Activated CD8-positive, alpha-beta memory T cell treated with anti-CD3 and anti-CD28 coated beads for 48 hours (primary cell): ENCODE measurements at places on chromosomes 13 and 19.

GRCh38 chr19:20279516-20279915 is 112.5 kb downstream of the ZNF486 start:
- no peak for DNase-seq

- DNase-seq: no peak
Measured at GRCh38 chr13:107139006-107139405, 571.1 kb upstream of the ARGLU1 start.

GRCh38 chr13:97944396-97945029 is 9.0 kb upstream of the IPO5 start:
- no peak for DNase-seq

GRCh38 chr19:4456476-4456842 is 1.1 kb downstream of the UBXN6 start:
- no peak for DNase-seq

GRCh38 chr19:18098891-18099622 is 1.5 kb downstream of the MAST3 start:
- no peak for DNase-seq

DNA sequence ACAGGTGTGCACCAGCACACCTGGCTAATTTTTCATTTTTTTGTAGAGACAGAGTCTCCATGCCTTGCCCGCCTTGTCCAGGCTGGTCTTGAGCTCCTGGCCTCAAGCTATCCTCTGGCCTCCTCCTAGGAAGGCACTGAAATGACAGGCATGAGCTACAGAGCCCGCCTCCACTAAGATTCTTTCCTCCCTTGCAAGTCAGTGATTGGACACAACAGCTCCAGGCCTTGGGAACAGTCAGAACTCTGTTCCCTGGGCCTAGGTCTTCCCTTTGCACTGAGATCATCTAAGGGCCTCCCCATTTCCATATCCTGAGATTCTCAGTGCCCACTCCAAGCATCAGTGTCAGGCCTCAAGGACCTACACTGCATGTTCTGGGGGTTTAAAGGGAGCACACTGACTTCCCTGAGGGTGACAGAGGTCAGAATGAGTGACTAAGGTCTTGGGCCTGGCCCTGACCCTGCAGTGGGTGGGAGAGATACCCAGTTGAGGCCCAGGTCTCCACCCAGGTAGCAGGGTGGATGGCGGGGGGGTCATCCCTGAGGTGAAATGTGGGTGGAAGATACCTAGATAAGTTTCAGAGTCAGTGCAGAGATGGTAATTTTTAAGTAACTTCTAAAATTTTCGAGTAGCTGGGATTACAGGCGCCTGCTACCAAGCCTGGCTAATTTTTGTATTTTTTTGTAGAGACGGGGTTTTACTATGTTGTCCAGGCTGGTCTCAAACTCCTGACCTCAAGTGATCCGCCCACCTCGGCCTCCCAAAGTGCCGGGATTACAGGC is 17.3 kb upstream of the ERCC1 start:
- no peak for DNase-seq

GRCh38 chr19:1420590-1420989 is 13.2 kb downstream of the DAZAP1 start:
- DNase-seq: no peak

DNA sequence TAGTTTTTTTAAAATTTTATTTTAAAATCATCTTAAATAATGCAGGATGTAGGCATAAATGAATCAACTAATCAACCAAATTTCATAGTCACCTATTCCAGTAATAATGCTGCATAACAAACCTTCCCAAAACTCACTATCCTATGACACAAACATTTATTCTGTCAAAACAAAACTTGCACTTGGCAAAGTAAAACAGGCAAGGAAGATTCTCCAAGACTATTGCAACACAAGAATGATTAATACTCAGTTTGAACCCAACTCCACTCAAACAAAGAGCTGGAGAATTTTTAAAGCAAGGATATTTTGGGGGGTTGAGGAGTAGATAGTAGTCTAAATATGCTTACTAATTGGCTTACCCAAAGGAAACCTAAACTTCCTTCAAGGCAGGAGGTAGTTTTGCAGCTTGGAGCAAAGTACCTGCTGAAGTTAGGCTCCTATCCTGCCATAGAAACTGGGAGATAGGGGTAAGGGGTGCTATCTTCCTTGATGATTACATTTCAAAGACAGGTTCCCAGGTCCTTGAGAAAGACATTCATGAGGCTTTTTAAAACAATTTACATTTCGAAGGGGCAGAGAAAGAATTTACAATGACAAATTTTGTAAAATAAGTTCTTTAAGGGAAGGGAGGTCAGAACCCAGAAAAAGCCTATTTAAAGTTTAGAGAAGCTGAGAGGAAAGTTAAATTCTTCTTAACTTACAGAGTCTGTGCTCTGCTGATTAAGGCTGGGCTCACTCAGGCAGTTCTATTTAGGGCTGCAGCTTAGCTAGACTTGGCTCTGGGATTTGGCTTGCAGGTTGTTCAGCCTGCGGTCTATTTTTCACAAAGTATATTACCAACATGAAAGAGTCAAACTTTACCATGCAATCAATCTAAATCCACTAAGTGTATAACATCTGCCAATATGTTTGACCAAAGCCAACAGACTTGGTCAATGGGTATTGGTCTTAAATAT is 549.0 kb downstream of the KCTD12 start:
- DNase-seq: no peak

DNA sequence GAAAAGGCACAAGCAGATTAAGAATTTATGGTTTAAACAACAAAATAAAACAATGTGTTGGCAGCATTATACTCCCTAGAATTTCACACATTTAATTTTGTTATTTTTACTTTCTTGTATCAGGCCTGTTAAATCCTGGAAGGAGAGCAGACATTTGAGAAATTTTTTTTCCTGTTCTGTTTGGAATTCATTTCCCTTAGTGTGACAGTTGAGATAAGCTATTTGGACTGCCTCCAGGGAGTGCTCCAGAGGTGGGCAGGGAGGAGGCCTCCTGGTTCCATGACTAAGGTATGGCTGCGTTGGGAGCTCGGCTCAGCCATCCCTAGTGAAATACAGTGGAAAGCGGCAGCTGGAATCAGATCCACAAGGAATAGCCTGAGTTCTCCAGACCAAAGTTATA is 185.7 kb downstream of the KCNRG start:
- no peak for DNase-seq

DNA sequence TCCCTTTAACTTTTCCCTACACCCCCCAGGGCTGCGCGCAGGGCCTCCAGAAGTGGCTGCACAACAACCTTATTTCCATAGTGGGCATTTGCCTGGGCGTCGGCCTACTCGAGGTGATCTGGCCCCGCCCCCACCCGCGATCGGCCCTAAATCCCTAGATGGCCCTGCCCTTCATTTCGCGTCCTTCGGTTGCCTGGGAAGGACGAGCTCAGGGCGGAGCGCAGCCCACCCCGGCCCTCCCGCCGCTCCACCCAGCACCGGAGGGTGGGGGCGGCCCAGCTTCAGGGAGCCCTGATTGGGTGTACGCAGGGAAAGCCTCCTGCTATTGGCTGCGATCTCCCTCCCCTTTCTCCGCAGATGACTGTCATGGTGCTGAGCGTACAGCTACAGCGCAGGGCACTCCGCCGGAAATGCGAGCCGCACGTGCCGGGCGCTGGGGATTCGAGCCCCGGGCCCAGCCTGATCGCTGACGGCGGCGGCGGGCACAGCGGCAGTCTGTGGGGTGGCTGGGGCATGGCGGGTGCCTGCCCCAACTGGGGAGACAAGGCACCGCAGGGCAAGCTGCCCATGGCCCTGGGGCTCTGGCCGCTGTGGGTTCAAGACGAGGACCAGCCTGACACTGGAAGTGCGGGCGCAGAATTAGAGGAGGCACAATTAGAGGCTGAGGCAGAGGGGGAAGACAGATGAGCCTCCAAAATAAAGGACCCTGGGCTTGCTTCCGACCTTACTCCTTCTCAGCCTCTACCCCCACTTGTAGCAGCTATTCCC is 4.3 kb downstream of the CD37 start:
- DNase-seq: no peak

GRCh38 chr19:28066161-28066560 is 1146.8 kb downstream of the UQCRFS1 start:
- DNase-seq: no peak

GRCh38 chr19:10587022-10587838 is at the start of gene AP1M2:
TSS of gene AP1M2 (minus strand) at chr19:10587312. CDS start at chr19:10587231, 81 bp downstream.
- DNase-seq: no peak

GRCh38 chr13:99296398-99296797 is 10.8 kb downstream of the GPR183 start:
- no peak for DNase-seq

DNA sequence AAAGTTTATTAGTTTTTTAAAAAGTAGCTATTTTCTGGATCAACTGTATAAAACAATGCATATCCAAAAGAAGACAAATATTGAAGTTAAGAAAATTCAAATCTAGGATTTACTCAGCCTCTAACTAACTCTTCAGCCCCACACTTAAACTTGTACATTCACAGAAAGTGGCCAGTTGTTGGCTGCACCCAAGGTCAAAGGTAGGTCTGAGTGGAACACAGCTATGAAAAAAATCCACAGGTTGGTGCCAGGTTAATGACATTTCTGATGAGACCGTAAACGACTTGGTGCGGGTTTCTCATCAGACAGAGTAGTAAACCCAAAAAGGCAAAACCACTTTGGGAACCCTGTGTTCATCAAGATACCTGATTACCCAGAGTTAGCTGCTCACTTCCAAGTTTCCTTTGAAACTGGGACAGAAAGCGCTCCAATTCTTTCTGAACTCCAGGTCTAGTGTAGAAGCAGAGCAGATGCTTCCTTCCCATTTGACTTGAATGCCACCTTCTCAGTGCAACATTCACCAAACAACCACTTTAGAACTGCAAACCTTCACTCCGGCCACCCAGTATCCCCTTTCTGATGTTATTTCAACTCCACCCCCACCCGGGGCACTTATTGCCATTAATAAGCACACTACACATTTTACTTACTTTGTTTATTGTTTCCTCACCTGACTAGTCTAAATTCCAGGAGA is 208.3 kb upstream of the STARD13 start:
- DNase-seq: no peak

DNA sequence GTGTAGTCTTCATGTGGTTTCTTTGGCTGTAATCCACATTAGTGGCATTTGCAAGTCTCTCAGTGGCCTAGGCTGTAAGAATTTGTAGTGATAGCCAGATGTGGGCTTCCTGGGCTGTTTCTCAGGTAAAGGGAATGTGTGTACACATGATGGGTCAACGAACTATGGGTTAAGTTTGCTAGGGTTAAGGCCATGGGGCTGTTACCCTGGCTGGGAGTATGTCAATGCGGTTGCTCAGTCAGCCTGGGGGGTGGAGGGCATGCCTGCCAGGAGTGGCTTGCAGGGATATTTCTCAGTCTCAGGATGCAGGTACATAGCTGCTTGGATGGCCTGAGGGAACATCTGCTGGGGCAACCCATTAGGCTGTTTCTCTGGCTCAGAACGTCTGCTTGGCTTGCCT is 13.4 kb downstream of the CYSLTR2 start:
- DNase-seq: no peak

GRCh38 chr13:93413972-93414717 is 187.5 kb downstream of the GPC6 start:
- DNase-seq: no peak

DNA sequence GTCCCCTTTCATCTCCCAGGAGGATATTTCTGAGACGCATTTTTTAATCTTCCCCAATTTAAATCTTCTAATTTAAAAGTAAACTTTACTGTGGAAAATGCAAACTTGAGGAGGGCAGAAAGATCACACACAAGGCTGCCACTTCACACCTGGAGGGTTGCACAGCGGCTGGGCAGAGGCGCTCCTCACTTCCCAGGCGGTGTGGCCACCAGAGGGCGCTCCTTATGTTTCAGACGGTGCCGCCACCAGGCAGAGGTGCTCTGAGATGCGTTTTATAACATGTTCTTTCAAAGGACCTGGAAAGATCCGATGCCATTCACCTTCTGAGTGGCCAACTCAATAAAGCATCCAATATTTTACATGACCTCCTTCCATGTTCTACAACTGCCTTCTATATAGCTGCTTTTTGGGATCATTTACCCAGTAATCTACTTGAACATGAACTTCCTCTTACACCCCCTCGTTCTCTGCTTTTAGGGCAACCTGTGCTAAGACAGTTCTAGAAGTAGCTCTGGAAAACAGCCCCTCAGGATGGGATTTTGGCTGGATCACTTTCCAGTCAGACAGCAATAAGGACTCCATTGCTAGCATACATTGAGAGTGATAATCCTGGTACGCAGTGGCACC is 14.8 kb upstream of the MTUS2 start:
- peak; percentile 55 for DNase-seq

GRCh38 chr13:84894749-84895148 is 904.5 kb downstream of the SLITRK6 start:
- no peak for DNase-seq

DNA sequence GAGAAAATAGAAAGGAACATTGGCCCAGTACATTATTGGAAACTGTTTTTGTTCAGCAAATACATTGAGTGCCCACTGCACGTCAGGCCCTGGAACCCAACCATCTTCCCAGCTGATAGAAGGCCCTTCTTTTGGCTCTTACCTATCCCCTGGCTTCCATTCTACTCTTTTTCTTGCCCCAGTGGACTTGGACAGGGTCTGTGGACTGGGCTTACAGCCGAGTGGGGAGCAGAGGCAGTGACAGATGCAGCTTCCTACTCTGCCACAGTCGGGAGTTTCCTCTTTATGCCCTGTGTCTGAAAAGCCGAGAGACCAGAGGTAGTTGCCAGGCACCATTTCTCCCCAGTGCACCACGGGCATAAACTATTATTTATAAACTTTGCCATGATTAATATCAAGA is 70.4 kb downstream of the ARHGAP35 start:
- DNase-seq: no peak

DNA sequence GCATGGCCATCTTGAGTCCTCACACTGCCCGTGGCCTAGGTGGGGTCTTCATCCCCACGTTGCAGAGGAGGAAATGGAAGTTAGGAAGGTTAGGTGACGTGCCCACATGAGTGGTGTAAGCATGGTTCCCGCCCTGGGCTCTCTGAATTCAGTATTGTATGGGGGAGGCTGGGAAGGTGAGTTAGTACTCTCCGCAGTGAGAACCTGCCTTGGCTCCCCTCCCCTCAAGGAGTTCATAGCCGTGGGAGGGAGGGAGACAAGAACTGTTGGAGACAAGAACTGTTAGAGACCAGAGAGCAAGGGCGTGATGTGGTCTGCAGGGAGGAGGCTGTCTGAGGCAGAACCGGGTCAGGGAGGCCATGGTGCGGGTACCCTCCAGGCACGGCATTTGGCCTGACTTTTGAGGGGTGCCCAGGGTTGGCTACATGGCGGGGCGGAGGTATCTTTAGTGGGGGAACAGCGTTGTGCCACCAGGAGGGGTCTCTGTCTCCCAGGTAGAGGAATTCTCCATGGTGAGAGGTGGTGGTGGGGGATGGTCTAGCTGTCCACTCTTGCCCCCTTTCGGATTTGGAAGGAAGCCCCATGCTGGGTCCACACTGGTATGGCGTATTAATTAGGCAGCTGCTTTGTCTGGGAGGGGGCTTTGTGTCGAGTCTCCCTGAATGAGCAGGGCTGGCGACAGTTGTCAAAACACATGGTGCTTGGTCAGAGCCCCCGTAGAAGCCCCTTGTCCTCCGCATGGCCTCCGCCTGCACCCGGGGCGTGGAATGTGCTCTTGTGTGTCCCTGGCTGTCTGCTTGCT is 45.8 kb downstream of the CAPN12 start:
- DNase-seq: no peak

GRCh38 chr13:111539791-111540446 is 219.5 kb downstream of the TEX29 start:
- DNase-seq: no peak

GRCh38 chr13:46373623-46374022 is 13.4 kb downstream of the RUBCNL start:
- no peak for DNase-seq

GRCh38 chr19:46901701-46902401 is 41.1 kb downstream of the ARHGAP35 start:
- no peak for DNase-seq

GRCh38 chr19:45419396-45419795 is 4.3 kb downstream of the ERCC1 start:
- DNase-seq: no peak
